Hair follicular keratinocyte (primary cell): ENCODE measurements at places on chromosomes 16 and 17. TPM values are rescaled to one million over a fixed set of nuclear protein-coding genes. Genes with fewer than 3 reads are reported as not detected.

MEIOC gene
- under 0.01 TPM in 1 of 2 replicates, not detected in the other for total RNA-seq

PPP1R1B gene
- 0.15 and 0.39 TPM in 2 replicates for total RNA-seq

KRT15 gene
- 23.0 and 62.9 TPM in 2 replicates for total RNA-seq

SAMD14 gene
- 0.23 and 1.1 TPM in 2 replicates for total RNA-seq

HSDL1 gene
- 12.0 and 13.5 TPM in 2 replicates for total RNA-seq
